ENCODE measurements at places on chromosomes 2 and 18.

DNA sequence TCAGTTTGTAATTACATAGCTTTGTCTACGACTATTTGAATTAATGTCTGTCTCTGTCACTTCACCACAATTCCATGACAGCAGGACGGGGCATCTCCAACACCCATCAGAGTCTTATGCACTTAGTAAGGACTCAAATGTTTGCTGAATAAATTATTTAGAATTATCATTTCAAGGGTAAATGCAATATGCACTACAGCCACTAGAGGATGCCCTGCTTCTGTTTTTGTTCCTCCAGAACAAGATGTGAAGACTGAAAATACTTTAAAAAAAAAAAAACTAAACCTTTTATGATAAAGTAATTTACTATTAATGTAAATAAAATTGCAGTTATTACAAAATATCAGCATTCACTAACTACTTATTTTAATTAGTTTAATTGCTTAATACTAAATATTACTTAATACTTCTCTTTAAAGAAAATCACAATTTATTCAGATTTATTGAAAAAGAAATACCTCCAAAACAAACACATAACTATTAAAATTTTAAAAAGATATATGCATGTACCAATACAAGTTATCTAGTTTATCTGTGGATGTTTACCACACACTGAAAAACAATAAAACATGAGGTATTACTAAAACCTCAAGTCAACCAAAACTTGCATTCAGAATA lies 3.2 kb downstream of the PIGN start:
- H3K4me1 ChIP-seq, result no peaks in the 10 kb centered on the region
- DNase-seq, result no peak
- no peak overlapping the region for H3K4me3 ChIP-seq
- no peaks in the 10 kb centered on the region for H3K27me3 ChIP-seq
- H3K36me3 ChIP-seq, result no peaks in the 10 kb centered on the region

GRCh38 chr18:43735570-43735969 lies 458.3 kb upstream of the SYT4 start:
- H3K27ac ChIP-seq, result no peak overlapping the region
- H3K36me3 ChIP-seq, result no peaks in the 10 kb centered on the region
- no peak for DNase-seq
- H3K4me3 ChIP-seq, result no peak overlapping the region
- no peaks in the 10 kb centered on the region for H3K4me1 ChIP-seq

GRCh38 chr2:96495982-96496629 lies 9.1 kb downstream of the NEURL3 start:
- no peaks in the 10 kb centered on the region for H3K27me3 ChIP-seq
- no peaks in the 10 kb centered on the region for H3K36me3 ChIP-seq
- H3K27ac ChIP-seq, result no peak overlapping the region
- no peaks in the 10 kb centered on the region for H3K4me1 ChIP-seq

DNA sequence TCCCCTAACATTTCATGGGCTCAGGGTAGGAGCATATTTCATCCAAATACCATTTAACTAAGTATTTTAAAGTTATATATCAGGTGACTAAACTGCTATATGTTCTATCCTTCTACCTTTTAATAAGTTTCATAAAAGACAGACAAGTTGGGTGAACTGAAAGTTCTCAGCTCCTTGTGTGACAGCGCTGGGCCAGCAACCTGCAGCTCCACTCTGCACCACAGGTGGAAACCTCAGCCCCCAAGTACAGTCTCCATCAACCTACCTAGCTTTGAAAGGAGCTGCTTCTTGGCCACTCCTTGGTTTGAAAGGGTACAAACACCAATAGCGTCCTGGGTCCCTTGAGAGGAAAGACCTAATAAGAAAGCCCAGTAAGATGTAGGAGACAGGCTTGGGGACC lies 177.9 kb downstream of the PDE1A start:
- H3K4me3 ChIP-seq, result no peak overlapping the region
- no peaks in the 10 kb centered on the region for H3K4me1 ChIP-seq
- H3K27me3 ChIP-seq, result no peaks in the 10 kb centered on the region
- no peak for DNase-seq
- no peak overlapping the region for H3K27ac ChIP-seq

- H3K4me3 ChIP-seq, result no peak overlapping the region
- no peak overlapping the region for H3K27ac ChIP-seq
- no peaks in the 10 kb centered on the region for H3K36me3 ChIP-seq
- no peaks in the 10 kb centered on the region for H3K27me3 ChIP-seq
- H3K4me1 ChIP-seq, result no peaks in the 10 kb centered on the region
These were observed 746.3 kb upstream of the RAB6C start for GRCh38 chr2:129233166-129233565.

GRCh38 chr18:73381699-73382036 lies 513.9 kb upstream of the NETO1 start:
- no peak overlapping the region for H3K4me3 ChIP-seq
- H3K36me3 ChIP-seq, result no peaks in the 10 kb centered on the region
- H3K27me3 ChIP-seq, result no peaks in the 10 kb centered on the region
- DNase-seq, result no peak

GRCh38 chr18:13680612-13681011 lies 45.7 kb downstream of the FAM210A start:
- no peak overlapping the region for H3K27ac ChIP-seq
- no peaks in the 10 kb centered on the region for H3K36me3 ChIP-seq
- no peak overlapping the region for H3K4me3 ChIP-seq
- no peaks in the 10 kb centered on the region for H3K27me3 ChIP-seq
- peak; percentile 16 for DNase-seq

DNA sequence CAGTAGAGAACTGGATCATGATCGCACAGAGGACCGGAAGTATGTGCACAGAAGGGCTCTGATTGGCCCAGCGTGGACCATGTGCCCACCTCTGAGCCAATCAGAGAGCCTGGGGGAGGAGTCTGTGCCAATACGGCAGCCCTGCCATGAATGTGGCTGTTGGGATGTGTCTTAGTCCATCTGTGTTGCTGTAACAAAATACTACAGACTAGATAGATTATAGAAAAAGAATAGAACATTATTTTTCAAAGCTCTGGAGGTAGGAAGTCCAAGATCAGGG lies 132.0 kb downstream of the NDUFA10 start:
- no peaks in the 10 kb centered on the region for H3K36me3 ChIP-seq
- peaks cover 5% of the 10 kb centered on the region for H3K4me1 ChIP-seq
- no peak for DNase-seq
- no peak overlapping the region for H3K4me3 ChIP-seq
- H3K27ac ChIP-seq, result no peak overlapping the region

DNA sequence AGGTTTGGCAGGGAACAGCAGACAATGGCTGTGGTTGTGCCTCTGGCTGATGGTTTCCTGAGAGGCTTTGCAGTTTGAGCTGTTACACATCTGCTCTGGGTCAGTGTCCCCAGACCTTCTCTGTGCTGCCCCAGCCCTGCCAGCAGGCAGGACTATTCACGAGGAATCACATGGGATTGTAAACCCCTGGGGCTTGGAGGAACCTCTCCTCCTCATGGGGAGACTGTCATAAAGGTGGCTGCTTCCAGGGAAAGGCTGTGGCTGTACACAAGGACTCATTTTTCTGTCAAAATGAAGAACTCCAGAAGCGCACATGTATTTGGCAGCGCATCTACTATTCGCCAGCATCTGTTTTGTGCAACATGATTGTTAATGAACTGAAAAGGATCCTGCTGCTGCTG lies 142.6 kb upstream of the CYP1B1 start:
- no peak overlapping the region for H3K4me3 ChIP-seq
- H3K27me3 ChIP-seq, result no peaks in the 10 kb centered on the region
- no peaks in the 10 kb centered on the region for H3K36me3 ChIP-seq
- no peak for DNase-seq
- no peaks in the 10 kb centered on the region for H3K4me1 ChIP-seq

GRCh38 chr2:218476676-218477075 lies 57.8 kb downstream of the VIL1 start:
- no peak for DNase-seq
- no peaks in the 10 kb centered on the region for H3K36me3 ChIP-seq
- no peak overlapping the region for H3K4me3 ChIP-seq
- no peak overlapping the region for H3K27ac ChIP-seq

DNA sequence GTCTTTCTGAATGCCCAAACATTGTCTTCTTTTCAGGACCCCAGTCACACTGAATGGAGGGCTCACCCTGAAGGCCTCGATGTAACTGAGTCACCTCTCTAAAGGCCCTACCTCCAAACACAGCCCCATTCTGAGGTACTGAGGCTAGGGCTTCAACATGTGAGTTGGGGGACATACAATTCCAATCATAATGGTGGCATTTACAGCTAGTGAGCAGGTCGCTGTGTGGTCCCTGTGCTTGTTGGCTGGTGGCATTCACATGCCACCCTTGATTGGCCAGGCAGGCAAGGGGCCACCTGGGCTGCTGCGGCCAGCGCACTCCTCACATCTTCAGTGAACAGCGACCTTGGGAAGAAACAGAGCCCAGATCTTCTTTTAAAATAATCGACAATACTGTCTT lies 30.7 kb downstream of the AMER3 start:
- no peaks in the 10 kb centered on the region for H3K27me3 ChIP-seq
- no peak overlapping the region for H3K27ac ChIP-seq
- H3K4me1 ChIP-seq, result no peaks in the 10 kb centered on the region
- no peak for DNase-seq
- no peak overlapping the region for H3K4me3 ChIP-seq
- H3K36me3 ChIP-seq, result no peaks in the 10 kb centered on the region

DNA sequence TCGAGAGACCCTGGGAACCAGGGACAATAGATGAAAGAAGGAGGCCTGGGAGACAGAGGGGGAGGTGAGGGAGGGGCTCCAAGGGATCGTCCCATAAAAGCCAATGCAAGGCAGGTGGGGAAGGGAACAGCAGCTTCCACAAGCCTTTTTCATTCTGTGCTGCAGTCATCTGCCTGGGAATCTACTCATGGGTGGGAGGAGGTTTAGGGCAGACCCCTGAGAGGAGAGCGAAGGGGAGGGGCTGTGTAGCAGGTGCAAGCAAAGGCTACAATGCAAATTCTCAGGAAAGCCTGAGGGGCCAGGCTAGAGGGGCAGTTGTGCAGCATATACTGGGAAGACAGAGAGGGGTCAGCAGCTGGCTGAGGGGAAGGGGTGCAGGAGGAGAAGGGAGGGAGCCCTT lies 135.4 kb downstream of the SETBP1 start:
- no peak overlapping the region for H3K4me3 ChIP-seq
- H3K4me1 ChIP-seq, result no peaks in the 10 kb centered on the region
- DNase-seq, result no peak

- H3K36me3 ChIP-seq, result no peaks in the 10 kb centered on the region
- H3K27me3 ChIP-seq, result no peaks in the 10 kb centered on the region
- no peak for DNase-seq
- no peaks in the 10 kb centered on the region for H3K4me1 ChIP-seq
These were observed 60.6 kb upstream of the DARS1 start for GRCh38 chr2:136045835-136046570.

GRCh38 chr18:76429262-76430126 lies 65.5 kb downstream of the ZNF516 start:
- no peak overlapping the region for H3K27ac ChIP-seq
- no peak overlapping the region for H3K4me3 ChIP-seq
- H3K36me3 ChIP-seq, result no peaks in the 10 kb centered on the region
- no peak for DNase-seq

DNA sequence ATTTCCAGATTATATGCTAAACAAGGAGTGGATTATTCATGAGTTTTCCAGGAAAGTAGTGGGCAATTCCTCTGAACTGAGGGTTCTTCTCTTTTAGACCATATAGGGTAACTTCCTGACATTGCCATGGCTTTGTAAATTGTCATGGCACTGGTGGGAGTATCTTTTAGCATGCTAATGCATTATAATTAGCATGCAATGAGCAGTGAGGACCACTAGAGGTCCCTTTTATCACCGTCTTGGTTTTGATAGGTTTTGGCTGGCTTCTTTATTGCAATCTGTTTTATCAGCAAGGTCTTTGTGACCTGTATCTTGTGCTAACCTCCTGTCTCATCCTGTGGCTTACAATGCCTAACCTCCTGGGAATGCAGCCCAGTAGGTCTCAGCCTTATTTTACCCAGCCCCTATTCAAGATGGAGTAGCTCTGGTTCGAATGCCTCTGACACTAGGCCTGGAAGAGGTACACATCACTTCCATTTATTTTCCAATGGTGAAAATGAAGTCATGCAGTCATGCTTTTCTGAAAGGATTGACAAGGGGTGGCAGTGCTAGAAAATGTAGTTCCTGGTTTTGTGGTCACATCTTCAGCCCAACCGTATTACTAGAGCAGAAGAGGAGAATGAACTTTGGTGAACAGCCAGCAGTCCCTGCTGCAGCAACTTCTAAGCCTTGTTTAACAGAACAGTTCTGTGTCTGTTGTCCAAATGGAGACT lies 26.6 kb upstream of the ITGA4 start:
- no peak overlapping the region for H3K27ac ChIP-seq
- no peak for DNase-seq
- no peaks in the 10 kb centered on the region for H3K27me3 ChIP-seq
- no peak overlapping the region for H3K4me3 ChIP-seq

DNA sequence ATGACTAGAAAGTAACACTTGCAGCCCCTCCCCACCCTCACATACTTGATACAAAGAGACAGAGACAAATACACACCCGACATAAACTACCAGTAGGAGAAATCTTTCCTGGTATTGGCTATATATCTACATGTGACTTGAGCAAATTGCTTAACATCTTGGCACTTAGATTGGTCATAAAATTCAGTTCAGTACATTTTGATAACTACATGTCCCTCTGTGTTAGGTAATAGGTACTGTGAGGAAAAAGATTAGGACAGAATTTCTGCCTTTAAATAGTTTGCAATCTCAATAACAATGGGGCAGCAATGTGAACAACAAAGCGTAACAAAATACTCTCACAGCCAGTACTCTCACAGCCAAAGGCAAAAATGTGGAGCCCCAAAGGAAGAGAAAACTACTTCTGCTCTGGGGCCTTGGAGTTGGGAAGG lies 670.0 kb upstream of the ACVR2A start:
- DNase-seq, result peak; percentile 37
- peaks cover 4% of the 10 kb centered on the region for H3K4me1 ChIP-seq
- no peaks in the 10 kb centered on the region for H3K36me3 ChIP-seq
- no peak overlapping the region for H3K27ac ChIP-seq
- H3K4me3 ChIP-seq, result no peak overlapping the region

- DNase-seq, result no peak
- no peaks in the 10 kb centered on the region for H3K27me3 ChIP-seq
- no peak overlapping the region for H3K4me3 ChIP-seq
These were observed 81.5 kb upstream of the STON1 start for GRCh38 chr2:48448274-48449061.

All from iPS DF 6.9 (cell line).